ENCODE measurements at places on chromosomes 6 and 20.
A peak's percentile ranks its signal among the peaks of the same experiment; 100 is the strongest.

DNA sequence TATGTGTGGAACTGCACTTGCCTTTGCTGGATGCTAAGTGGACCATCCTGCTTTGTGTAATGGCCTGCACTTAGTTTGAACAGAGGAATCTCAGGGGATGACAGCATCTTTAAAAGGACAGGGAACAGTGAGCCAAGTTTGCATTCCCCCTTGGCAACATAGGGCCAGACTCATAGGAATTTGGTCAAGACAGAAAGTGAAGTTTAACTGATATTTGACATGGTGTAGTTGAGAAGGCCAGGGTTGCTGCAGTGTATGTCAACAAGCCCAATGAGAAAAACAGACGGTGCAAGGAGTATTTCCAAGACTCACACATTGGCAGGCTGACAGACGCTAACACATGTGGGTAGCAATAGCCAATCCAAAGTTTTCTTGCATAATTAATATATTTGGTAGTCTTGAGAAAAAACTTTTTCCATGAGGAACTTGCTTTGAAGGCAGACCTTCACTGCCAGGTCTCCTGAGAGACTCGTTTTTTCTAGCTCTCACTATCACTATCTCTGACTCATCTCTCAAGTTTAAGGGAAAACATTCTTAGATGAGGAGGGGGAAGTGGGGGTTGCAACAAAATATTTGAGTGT lies 213.8 kb downstream of the IBTK start:
- no peak for DNase-seq

DNA sequence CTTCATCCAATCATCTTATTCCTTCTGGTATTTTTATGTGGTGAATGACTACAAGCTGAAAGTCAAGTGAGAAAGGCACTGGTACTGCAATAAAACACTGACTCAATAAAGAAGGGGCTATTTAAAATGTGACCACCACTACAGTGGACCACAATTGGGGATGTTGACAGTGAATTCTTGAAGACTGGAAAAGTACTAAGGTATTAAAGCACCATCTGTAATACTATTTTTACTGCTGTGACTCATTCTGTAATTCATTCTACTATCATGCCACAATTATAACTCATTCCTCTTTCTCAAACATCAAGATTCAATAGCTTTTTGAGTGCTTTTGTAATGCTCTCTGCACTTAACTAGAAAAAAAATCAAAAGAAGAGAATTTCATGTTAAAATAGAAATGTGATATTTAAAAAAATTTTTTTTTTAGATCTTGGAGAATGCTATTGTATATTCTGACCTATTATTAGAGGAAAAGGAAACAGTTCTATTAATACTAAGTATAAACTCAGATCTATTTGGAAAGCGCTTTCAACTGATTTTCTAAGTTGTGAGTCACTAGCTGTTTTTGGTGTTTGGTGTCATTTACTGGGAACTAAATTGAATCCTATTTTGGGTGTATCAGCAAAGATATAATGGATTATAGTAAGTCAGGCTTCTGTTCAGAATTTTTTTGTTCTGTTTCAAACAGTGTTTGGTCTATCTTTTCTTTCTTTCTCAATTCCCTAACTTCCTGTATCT lies 104.7 kb upstream of the TMEM170B start:
- peak; percentile 75 for DNase-seq

DNA sequence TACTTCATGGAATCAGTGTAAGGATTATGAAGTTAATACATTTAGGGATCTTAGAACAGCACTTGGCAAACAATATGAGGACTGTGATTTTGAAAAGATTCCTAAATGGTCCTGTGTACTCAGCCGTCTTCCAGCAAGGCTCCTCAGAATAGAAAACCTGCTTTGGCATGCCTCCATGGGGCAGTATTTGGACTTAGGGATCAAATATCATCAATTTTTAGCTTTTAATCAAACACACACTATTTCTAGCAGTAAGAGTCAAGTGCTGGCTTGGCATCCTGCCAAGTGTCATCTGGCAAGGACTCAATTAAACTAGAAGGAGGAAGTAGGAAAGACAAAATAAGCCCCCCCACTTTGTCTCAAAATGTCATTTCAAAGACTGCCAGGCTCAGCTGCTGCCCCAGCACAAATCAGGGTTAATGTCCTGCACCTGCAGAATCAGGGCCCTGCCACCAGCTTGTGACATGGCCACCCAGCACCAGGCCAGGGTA lies 40.8 kb downstream of the IYD start:
- DNase-seq, result peak; percentile 38

DNA sequence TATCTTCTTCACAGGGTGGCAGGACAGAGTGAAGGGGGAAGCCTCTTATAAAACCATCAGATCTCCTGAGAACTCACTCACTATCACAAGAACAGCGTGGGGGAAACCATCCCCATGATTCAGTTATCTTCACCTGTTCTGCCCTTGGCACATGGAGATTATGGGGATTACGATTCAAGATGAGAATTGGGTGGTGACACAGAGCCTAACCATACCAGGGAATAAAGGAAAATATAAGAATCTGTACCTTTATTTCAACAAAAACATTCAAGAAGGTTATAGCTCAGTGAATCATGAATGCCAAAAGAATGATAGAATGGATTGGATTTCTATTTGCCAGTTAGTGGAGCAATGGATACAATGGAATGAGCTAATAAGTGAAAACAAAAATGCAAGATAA lies 214.4 kb downstream of the PTPRK start:
- DNase-seq, result no peak

GRCh38 chr6:118124851-118125250 lies 217.8 kb downstream of the SLC35F1 start:
- no peak for DNase-seq

- DNase-seq, result no peak
Measured at GRCh38 chr6:123769431-123769830, 34.2 kb upstream of the NKAIN2 start.

DNA sequence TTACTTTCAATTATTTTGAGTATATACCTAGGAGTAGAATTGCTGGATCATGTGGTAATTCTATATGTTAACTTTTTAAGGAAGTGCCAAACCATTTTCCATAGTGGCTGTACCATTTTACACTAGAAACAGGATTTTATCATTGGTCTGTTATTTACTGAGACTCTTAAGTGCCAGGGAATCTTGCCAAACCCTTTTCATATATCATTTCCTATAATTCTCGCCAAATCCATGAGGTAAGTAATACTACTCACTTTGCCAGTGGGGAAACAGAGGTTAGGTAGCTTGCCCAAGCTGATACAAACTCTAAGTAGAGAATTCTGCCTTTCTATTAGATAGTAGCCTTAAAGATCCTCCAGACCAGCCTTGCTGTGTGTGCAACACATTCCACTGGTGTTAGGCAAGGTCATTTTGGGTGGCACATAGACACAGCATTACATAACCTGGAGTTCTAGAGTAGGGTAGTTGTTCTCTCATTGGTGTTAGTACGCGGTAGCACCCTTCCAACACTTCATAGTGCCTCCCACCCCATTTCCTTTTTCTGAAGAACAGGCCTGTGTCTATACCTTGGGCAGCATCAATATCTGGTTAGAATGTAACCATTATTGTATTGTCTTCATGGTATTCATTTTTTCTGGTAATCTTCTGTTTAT lies 65.5 kb downstream of the ARID1B start:
- DNase-seq, result peak; percentile 58

GRCh38 chr20:25006431-25007167 lies 14.0 kb upstream of the APMAP start:
- DNase-seq, result no peak

GRCh38 chr6:148935705-148936435 lies 189.0 kb downstream of the UST start:
- no peak for DNase-seq

GRCh38 chr6:13120483-13121482 lies 207.6 kb downstream of the TBC1D7 start:
- DNase-seq, result peak; percentile 28

GRCh38 chr6:153340568-153340967 lies 209.5 kb upstream of the RGS17 start:
- no peak for DNase-seq

GRCh38 chr20:41532935-41533334 lies 85.2 kb downstream of the CHD6 start:
- no peak for DNase-seq

DNA sequence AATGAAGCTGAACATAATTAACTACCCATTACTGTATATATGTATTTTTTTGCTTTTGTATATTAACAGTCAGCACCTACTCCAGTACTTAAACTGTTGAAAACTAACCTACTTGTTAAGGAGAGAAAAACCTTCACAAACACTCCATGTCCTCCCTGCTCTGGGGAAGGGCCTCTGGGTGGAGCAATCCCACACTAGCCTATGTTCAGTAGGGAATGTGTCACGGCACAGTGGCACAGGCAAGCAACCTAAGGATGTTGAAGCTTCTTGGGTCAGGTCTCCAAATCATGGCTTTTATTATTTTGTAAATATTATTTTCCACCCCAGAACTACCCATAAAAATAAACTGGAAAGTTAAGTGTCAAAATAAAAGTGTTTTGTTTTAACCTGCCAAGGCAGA lies 5.3 kb downstream of the MAN1A1 start:
- DNase-seq, result no peak

- DNase-seq, result no peak
Measured at GRCh38 chr6:15337582-15337981, 91.7 kb downstream of the JARID2 start.

GRCh38 chr20:21618759-21619416 lies 86.6 kb upstream of the PAX1 start:
- DNase-seq, result no peak

GRCh38 chr20:39429726-39430125 lies 467.6 kb downstream of the DHX35 start:
- DNase-seq, result no peak

DNA sequence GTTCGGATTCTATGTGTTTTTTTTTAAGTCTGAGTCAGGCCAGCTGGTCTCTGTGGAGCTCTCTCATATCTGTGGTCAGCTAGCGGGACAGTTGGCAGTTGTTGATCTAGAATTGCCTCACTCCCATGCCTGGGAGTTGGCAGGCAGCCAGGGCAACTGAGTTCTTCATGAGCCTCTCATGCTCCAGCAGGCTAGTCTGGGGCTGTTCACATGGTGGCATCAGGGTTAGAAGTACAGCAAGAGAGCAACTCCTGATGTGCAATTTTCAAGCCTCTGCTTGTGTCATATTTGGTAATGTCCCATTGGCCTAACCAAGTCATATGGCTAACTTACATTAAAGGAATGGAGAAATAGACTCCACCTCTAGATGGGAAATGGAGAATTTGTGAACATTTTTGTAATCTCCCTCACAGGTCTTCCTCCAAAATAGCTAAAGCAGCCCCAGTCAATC lies 6.7 kb upstream of the IFT52 start:
- no peak for DNase-seq

DNA sequence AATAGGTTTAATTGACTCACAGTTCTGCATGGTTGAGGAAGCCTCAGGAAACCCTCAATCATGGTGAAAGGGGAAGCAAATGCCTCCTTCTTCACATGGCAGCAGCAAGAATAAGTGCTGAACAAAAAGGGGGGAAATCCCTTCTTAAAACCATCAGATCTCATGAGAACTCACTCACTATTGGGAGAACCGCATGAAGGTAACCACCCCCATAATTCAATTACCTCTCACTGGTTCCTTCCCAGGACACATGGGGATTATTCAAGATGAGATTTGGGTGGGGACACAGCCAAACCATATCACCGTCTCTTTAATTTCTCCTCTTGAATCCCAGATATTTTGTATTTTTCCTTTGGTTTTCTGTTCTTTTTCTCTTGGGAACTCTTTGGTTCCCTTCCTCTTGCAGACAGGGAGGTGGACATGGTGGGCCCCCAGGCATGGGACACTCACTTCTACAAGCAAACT lies 223.6 kb downstream of the TBXT start:
- no peak for DNase-seq

- DNase-seq, result peak; percentile 87
Measured at GRCh38 chr6:27752038-27752885, 159.9 kb downstream of the OR2B2 start.

DNA sequence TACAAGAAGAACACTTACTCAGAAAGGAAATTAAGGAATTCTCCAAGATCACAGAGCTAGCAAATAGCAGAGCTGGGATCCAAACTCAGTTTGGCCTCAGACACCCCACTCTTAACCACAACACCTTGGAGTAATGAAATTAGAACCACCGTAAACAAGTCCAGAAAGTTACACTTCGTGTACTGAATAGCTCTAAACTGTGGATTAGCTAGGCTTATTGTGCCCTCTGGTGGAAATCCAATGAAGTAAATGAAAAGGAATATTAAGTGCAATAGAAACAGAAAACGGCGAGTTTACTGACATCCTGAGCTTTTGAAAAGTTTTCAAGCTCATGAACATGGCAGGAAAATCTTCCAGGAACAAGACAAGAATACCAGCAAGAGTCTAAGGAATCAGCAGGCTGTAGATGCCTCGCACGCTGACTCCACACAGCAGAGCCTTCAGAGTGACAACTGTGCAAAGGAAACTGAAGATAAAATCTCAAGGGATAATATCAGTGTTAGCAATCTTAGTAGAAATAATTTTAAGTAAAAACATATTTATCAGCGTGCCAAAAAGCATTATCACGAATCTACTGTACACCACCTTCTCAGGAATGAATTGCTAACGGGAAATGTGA lies 34.6 kb downstream of the FBXO5 start:
- DNase-seq, result peak; percentile 73

Measured in dermis blood vessel endothelial cell (primary cell).